ENCODE measurements at places on chromosomes 2 and 18. TPM values are rescaled to one million over a fixed set of nuclear protein-coding genes. Genes with fewer than 3 reads are reported as not detected.

CD28 gene
- polyA plus RNA-seq = 1.9 TPM

IL1F10 gene
- polyA plus RNA-seq = not detected

TYMS gene
- polyA plus RNA-seq = 155 TPM

FKBP7 gene
- 54.0 TPM for polyA plus RNA-seq

- DNase-seq = no peak
Observed at GRCh38 chr2:238138331-238139195, at the start of gene KLHL30. KLHL30 (plus strand) TSS chr2:238138668; CDS start chr2:238140755, 2,087 bp downstream.

DNA sequence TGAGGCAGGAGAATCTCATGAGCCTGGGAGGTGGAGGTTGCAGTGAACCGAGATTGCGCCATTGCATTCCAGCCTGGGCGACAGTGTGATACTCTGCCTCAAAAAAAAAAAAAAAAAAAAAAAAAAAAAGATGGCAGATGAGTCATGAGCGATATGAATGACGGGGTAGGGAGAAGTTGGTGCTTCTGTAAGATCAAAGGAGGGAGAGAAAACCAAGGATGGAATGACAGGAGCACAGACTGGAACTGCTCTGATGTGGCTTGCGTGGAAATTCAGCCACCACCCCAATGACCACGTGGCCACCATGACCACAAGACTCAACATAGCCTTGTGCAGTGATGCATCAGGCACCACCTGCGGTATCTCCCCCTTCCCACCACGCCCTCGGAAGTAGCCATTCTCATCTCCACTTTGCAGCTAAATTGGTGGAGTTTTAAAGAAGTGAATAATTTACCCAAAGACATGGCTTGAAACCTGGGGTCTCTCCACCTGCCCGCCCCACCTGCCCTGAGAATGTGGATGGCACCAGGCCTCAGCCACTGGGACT lies 96.0 kb downstream of the ACKR3 start:
- no peak for DNase-seq

GRCh38 chr2:15913146-15913545 lies 27.2 kb upstream of the MYCN start:
- no peak for DNase-seq

- no peak for DNase-seq
Observed at GRCh38 chr2:214593727-214594126, 182.9 kb downstream of the VWC2L start.

DNA sequence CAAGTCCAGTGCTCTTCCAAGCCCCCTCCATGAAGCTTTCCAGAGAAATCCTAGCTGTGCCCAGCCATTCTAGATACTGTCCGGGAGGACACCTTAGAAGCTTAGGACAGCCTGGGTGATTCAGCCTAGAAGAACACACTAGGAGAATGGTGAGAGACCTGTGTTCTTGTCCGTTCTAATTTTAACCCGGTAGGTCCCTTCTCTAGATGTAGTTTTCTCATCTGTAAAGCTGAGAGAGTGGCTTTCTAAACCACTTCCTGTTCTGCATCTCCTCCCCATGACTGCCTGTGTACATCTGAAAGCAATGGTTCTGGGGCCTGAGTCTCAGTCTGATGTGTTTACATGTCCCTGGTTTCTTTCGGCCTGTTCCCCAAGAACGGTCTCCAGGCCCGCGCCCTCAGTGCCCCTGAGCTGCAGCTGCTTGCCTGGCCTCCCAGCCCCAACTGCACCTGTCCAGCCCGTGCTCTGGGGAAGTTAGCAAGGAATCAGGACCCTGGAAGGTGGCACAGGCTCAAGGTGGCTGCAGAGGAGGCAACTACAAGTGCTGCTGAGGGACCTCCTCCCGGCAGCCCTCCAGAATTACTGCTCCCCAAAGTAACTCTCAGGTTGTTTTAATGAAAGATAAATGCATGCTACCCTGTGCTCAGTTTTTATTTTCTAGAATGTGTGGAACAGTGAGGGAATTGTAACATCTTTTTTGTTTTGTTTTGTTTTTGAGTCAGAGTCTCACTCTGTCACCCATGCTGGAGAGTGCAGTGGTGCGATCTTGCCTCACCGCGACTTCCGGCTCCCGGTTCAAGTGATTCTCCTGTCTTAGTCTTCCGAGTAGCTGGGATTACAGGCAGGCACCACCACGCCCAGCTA lies 105.9 kb downstream of the LBH start:
- DNase-seq = no peak

- peak; percentile 3 for DNase-seq
Observed at GRCh38 chr2:180474716-180475115, 467.6 kb upstream of the CWC22 start.

IL36A gene
- not detected for polyA plus RNA-seq

NMUR1 gene
- 0.62 TPM for polyA plus RNA-seq

DNER gene
- polyA plus RNA-seq = 61.3 TPM

DTNB gene
- 21.0 TPM for polyA plus RNA-seq

DNA sequence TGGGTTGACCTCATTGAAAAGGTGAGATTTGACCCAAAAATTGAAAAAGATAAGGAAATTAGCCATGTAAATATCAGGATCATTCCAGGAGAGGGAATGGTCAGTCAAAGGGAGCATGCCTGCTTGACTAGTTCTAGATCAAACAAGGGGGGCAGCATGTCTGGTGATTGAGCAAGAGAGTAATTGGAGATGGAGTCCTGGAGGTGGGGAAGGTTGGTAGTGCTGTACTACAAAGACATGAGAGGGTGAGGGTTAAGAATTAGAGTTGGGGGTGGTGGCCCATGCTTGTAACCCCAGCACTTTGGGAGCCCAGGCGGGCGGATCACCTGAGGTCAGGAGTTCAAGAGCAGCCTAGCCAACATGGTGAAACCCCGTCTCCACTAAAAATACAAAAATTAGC lies 2.0 kb downstream of the MRPL30 start:
- DNase-seq = no peak

- DNase-seq = peak; percentile 70
Observed at GRCh38 chr2:216081487-216082116, at the start of the genes PECR and TMEM169. PECR (minus strand) TSS chr2:216081809; CDS start chr2:216081741, 68 bp downstream. TMEM169 (plus strand) TSS chr2:216081919; CDS start chr2:216095964, 14,045 bp downstream.

- no peak for DNase-seq
Observed at GRCh38 chr2:207787017-207787416, 17.3 kb upstream of the FZD5 start.

DNA sequence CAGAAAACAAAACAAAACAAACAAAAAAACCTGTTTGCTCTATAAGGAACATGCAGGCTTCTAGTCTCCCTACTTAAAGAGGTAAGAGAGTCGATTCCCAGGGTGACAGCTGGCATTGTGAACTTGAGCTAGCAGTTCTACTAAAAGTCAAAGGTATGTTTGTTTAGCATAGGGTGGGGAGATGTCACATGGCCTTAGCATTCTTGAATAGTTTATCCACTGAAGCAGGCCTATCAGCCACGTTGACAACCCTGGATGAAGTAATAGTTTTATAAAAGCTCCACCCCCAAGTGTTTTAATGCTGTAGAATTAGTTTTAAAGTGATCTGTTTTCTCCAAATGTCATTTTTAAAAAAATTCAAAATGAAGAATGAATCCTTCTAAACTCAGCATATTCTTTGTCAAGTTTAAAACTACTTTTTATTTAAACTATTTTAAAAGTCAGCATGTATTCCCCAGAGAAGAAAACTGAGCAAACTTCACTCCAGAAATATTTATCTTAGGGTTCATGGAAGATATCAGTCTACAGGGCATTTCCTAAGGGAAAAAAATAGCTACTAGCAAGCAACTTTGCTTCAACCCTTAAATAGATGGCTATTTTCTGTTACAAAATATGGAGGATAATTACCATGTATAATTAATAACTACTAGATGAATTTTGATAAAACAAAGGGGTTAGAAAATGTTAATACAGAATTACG lies 1.7 kb downstream of the MYOM1 start:
- DNase-seq = no peak

MYOM1 gene
- 8.1 TPM for polyA plus RNA-seq

PER2 gene
- polyA plus RNA-seq = 9.1 TPM

- DNase-seq = no peak
Observed at GRCh38 chr2:112843836-112844235, 7.3 kb upstream of the IL1B start.

NCK2 gene
- 81.7 TPM for polyA plus RNA-seq

- DNase-seq = no peak
Observed at GRCh38 chr2:127715778-127716449, 14.6 kb downstream of the SFT2D3 start.

NDC80 gene
- 35.2 TPM for polyA plus RNA-seq

EMILIN2 gene
- 13.5 TPM for polyA plus RNA-seq

COL4A3 gene
- 47.1 TPM for polyA plus RNA-seq

DNA sequence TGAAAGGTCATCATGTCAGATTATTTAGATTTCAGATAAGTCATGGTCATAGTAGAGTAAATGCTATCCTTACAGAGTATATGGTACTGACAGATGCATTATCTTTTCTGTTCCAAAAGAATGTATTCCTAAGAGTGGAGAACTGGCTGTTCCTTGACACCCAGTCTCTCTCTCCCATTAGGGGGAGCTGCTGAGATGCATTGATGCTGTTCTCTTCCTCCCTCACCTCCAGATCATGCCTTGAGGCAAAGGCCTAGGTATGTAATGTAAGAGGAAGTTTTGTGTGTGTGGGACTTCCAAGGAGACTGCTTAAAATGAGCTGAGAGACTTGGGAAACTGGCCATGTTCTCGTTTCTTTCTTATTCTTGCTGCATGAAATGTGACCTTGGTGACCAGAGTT lies 979.5 kb upstream of the CELF4 start:
- no peak for DNase-seq

TLX2 gene
- not detected for polyA plus RNA-seq

DNA sequence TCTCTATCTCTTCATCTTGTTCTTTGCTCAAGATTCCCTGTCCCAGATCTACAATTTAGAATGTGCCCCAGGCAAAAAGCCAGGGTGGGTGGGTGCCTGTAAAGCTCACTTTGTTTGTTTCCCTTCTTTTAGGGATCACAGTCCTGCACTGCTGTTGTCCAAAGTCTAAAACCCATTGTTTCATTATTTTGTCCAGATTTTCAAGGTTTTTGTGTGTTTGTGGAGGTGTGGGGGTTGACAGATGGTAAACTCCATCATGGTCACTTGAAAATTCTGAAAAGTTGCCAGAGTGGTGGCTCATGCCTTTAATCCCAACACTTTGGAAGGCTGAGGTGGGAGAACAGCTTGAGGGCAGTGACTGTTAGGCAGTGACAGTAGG lies 41.5 kb downstream of the YES1 start:
- no peak for DNase-seq

GRCh38 chr18:27921904-27922751 lies 254.8 kb downstream of the CDH2 start:
- DNase-seq = no peak

DNA sequence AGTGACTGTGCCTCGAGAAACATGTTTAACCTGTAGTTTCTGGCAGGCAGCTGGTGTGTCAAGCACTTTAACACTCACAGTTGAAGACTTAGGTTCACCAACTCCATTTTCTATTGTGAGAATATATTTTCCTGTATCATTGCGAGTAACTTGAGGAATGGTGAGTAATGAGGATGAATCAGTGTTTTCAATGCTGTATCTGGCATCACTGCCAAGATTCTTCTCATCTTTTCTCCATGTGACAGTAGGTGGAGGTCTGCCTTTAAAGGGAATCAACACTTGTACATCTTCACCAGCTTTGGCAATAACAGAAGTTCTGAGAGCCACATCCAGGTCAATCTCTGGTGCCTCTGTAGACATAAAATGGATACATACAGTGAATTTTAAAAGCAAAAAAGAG lies 72.8 kb downstream of the PLEKHA3 start:
- no peak for DNase-seq

GRCh38 chr18:3248658-3249359 lies 1.2 kb downstream of the MYL12A start:
- DNase-seq = peak; percentile 31

HOXD12 gene
- 0.26 TPM for polyA plus RNA-seq

DNA sequence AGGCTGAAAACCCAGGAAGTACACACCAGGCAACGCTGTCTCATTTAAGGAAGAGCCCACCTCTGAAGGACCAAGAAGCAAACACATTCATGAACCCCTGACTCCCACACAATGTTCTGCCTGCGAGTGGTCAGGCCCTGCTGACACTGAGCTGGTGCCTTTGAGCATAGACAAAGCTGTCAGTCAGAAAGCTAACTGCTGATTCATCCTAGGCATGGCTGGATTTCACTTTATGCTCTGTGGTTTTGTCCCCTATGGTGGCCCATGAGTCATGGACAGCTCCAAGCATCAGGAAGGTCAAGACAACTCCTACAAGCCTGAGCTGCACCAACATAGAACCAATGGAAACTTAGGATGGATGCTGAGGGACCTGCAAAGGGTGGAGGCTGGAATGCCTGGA lies 78.9 kb downstream of the UXS1 start:
- DNase-seq = no peak
